IMR-90 (cell line): ENCODE measurements at places on chromosomes 3 and 15.

GRCh38 chr3:177770383-177771230 lies 573.3 kb upstream of the TBL1XR1 start:
- DNase-seq = peak; percentile 41

GRCh38 chr3:166422556-166422955 lies 585.3 kb upstream of the BCHE start:
- DNase-seq = no peak

DNA sequence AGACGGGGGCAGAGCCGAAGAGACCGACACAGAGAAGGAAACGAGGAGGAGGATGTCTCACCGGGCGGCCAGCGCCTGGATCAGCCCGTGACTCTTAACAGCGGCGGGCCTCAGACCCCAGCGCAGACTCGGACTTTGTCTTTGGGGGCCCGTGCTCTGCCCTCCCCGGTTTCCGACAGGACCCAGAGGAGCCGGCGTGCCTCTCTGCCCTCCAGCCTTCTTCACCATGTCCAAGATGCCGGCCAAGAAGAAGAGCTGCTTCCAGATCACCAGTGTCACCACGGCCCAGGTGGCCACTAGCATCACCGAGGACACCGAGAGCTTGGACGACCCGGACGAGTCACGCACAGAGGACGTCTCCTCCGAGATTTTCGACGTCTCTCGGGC lies 1.0 kb downstream of the TSC22D2 start:
- no peak for DNase-seq

DNA sequence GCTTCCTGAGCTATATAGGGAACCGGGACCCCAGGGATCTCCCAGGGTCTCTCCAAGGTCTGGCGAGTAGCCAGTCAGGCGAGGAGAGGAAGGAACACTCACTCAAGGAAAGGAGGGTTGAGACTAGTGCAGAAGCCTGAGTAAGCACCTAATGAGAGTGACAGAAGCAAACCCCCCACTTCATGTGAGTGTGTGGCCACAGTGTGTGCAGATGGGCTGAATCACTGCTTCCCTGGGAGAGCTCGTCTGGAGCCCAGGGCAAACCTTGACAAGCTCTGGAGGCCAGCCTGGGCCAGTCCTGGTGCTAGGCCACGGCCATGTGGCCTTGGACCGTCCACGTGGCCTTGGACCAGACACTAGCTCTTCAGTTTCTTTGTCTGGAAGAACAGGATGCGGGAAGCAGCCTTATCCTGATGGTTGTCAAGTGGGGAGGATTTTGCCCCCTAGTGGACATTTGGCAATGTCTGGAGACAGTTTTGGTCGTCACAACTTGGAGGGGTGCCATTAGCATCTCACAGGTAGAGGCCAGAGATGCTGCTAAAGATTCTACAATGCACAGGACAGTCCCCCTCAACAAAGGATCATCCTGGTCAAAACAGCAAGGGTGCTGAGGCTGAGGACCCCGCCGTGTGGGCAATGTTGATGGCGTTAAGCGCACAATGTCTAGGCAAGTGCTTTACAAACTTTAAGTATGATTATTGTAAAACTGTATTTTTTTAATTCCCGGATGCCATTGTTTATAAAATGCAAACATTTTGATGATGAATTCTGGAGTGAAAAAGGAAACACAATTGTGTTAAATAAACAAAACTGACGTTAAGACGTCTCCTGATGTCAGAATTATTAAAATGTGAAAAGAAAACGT lies 34.8 kb upstream of the CTSH start:
- peak; percentile 81 for DNase-seq

- DNase-seq = no peak
These were observed 88.5 kb downstream of the CSNK1G1 start for GRCh38 chr15:64267331-64267973.

GRCh38 chr3:152226176-152226575 lies 42.6 kb upstream of the MBNL1 start:
- peak; percentile 28 for DNase-seq

- DNase-seq = no peak
These were observed 13.2 kb downstream of the GREM1 start for GRCh38 chr15:32730677-32731654.
